Occipital lobe (tissue), 3 donors: ENCODE measurements at places on chromosomes 11 and 22. TPM values are rescaled to one million over a fixed set of nuclear protein-coding genes. Genes with fewer than 3 reads are reported as not detected.

The ARHGAP8 gene
- total RNA-seq, result 1.4 TPM

The CCDC157 gene
- total RNA-seq, result 5.6 TPM

The FGF4 gene
- not detected for total RNA-seq

The ZNF214 gene
- 17.9 TPM for total RNA-seq

The KIRREL3 gene
- total RNA-seq, result 29.3 TPM

The LUZP2 gene
- 93.6 TPM for total RNA-seq

The ST14 gene
- total RNA-seq, result not detected

The TTC12 gene
- 1.4 TPM for total RNA-seq

The CALCA gene
- total RNA-seq, result not detected

The ANKK1 gene
- total RNA-seq, result not detected

The GGTLC3 gene
- not detected for total RNA-seq

The OR6A2 gene
- 0.47 TPM for total RNA-seq

The ACCS gene
- total RNA-seq, result 7.6 TPM

The RPS19BP1 gene
- total RNA-seq, result 18.9 TPM

The SAA1 gene
- not detected for total RNA-seq

The ACTN3 gene
- not detected for total RNA-seq

The TCIRG1 gene
- 3.1 TPM for total RNA-seq

The KCNK4 gene
- 3.0 TPM for total RNA-seq

The MYBPC3 gene
- not detected for total RNA-seq

The FJX1 gene
- total RNA-seq, result 78.8 TPM

The DRAP1 gene
- total RNA-seq, result 50.4 TPM

The SEC14L6 gene
- total RNA-seq, result 1.4 TPM

The ENTHD1 gene
- 0.16 TPM for total RNA-seq

The P2RY6 gene
- total RNA-seq, result not detected

The NPTXR gene
- 11.5 TPM for total RNA-seq

The FAM111B gene
- total RNA-seq, result 3.9 TPM

The CNGA4 gene
- 0.31 TPM for total RNA-seq

The DMC1 gene
- total RNA-seq, result 4.1 TPM

The RHOD gene
- not detected for total RNA-seq

The OR52H1 gene
- 0.47 TPM for total RNA-seq

The HBD gene
- not detected for total RNA-seq

The ZNF70 gene
- 4.1 TPM for total RNA-seq

The ADAMTS8 gene
- total RNA-seq, result 2.8 TPM
